ENCODE measurements at places on chromosomes 7 and 10.

GRCh38 chr10:86257683-86258082 lies 108.9 kb downstream of the GRID1 start:
- DNase-seq, result no peak

GRCh38 chr7:14839307-14839706 lies 63.2 kb downstream of the DGKB start:
- DNase-seq, result no peak

DNA sequence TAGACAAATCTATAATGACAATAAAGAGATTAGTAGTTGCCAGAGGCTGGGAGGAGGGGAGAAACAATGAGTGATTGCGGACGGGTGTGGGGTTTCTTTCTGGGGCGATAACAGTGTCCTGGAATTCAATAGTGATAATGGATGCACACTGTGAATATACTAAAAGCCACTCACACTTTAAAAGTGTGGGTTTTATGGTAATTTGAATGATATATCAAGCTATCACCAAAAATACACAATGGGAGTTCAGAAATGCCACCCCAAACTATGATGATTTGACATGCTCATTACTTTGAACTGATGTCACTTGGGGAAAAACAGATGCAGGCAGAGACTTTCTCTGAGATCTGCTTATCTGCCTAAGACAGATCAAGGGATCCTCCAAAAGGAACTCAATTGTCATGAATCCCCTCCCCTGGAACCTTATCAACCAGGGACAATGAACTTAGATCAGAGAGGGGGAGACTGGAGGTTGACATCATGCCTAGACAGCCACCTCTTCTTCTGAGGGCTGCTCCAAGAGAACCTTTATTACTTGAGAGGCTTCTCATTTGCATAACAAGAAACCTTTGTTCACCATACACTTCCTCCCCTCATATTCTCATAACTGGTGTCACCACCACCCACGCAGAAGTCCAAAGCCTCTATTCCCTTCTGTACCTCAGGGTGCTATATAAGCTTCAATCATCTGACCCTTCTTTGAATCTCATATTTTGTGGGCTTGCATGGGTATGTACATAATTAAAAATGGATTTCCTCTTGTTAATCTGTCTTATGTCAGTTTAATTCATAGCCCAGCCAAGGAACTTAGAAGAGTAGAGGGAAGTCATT lies 14.8 kb upstream of the ZC3HAV1 start:
- DNase-seq, result no peak

- DNase-seq, result no peak
Observed at GRCh38 chr7:132847376-132847775, 234.5 kb downstream of the CHCHD3 start.

GRCh38 chr7:22549667-22550513 lies 49.9 kb upstream of the STEAP1B start:
- DNase-seq, result no peak

DNA sequence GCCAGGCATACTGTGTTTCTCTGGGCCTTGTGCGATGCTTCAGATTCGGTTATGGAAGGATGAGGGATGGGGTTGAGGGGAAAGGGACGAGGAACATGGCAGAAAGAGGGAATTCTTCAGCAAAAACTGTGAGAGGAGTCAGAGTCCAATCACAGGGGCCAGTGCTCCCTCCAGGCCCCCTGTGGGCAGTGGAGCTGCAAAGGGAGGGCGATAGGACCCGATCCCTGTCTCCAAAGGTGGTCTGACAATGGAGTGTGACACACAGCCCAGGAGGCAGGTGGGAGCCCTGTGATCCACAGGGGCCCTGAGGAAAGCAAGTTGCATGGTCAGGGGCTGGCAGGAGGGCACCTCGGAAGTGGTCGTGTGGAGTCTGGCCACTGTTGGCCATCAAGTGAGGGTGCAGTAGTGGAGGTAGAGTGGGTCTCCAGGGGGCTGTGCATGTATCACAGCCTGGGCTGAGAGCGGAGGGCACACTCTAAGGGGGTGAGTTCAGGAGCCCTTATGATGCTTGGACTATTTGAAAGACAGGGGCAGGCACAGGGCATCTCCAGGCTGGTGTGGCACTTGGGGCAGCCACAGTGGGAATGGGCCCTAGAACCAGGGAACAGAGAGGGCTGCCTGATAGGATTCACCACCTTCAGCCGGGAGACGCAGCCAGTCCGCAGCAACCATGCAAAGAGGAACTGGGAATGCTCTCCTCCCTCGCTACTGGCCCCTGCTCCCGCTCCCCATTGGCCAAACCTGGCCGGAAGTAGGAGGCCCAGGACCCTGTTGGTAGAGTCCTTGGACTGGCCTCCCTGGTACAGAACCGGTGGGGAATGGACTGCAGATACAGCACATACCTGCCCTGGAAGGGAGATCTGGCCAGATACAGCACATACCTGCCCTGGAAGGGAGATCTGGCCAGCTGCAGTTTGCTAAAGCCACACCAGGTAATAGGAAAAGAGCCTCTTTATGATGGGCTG lies 115.9 kb downstream of the ADCY1 start:
- DNase-seq, result no peak

DNA sequence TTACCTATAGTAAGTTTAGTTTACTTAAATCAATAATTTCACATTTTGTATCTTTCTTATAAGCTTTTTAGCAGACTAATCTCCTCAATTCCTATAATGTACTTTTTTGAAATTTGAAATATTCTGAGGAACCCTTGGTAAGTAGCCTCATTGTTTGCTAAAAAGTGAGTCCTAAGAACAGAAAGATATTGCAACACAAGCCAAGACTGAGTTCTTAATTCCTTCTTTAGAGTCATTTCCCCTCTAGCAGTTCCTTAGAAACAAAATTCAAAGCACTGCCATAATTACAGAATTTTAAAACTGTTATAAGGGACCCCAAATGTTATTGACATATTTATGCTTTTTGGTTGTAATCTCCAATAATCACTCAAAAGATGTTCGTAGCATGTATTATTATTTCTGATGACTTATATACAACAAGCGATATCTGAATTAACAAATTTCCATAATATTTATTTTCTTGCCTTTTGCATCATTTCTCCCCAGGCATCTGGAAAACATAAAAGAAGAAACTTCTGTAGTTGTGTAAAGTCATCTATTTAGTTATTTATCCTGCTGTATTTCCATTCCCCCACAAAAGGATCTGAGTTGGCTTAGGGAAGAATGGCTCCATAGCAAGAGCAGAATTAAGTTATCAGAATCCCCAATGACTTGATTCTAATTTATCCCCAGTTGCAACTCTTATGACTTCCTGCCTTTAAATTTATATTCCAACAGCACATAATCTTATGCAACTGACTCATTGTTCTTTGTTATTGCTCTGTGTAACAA lies 67.8 kb downstream of the TMEM26 start:
- DNase-seq, result no peak

DNA sequence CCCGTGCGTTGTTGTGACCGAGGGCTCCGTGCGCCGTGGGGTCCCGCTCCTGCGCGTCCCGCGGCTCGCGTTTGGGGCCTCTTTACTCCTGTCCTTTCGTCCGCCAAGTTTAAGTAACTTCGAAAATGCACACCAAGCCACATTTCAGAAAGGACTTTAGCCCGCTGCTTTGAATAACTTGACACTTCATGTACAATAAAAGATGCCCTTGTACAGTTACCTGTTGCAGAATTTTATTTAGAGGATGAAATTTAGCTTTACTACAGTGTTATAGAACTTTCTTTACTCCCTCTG lies 459 bp downstream of the SUGCT start:
- DNase-seq, result no peak

- no peak for DNase-seq
Observed at GRCh38 chr10:71946700-71947099, 17.5 kb upstream of the CHST3 start.

DNA sequence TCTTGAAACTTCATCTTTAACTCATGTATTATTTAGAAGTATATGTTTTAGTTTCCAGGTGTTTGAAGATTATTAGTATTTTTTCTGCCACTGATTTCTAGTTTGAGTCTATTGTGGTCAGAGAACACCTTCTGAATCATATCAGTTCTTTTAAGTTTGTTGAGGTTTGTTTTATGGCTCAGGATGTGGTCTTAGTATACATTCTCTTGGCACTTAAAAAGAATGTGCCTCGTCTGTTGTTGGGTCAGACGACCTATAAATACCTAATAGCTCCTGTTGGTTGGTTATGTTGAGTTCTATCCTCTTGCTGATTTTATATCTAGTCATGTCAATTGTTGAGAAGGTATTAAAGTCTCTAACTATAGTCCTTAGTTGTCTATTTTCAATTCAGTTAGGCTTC lies 15.9 kb downstream of the TDRD1 start:
- no peak for DNase-seq

GRCh38 chr7:55133630-55134358 lies 115.0 kb downstream of the EGFR start:
- DNase-seq, result no peak

DNA sequence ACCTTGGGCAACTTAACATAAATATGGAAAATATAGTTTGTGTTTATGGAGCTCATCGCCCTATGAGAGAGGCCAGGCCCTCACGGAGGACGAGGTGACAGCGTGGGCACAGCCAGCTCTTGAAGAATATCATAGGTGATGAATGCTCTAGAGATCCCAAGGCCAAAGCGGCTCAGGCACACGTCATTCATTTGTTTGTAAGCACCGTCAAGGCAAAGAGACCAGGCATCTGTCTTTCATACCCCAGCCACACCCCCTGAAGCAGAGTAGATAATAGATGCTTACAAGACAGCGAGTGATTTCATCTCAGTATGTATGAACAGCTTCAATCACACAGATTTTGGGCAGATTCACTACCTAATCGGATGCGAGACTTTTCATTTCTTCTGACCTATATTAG lies 242.1 kb upstream of the C7orf33 start:
- DNase-seq, result no peak

Data from transverse colon (tissue), 4 donors.